ENCODE measurements at places on chromosomes 5 and 9.

GRCh38 chr9:87089929-87090328, 142.6 kb upstream of the GAS1 start:
- DNase-seq = no peak

DNA sequence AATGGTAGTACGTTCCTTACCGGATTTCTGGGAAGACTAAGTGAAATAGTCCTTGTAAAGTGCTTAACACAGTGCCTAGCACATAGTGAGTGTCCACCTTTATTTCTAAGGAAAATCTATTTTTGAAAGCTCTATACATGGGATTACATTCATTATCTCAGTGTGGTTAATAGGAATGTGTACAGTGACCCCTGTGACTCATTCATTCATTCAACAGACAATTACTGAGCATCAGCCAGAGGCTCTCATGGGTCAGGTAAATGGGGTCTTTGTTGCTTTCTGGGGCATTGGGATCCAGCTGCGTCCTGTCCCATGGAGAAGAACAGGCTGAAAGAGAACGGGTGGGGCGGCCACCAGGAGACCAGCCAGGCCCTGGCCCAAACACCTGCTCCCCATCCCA, 226.2 kb upstream of the TBC1D2 start:
- DNase-seq = no peak

GRCh38 chr5:130462516-130462915, 558.3 kb downstream of the CHSY3 start:
- DNase-seq = no peak

DNA sequence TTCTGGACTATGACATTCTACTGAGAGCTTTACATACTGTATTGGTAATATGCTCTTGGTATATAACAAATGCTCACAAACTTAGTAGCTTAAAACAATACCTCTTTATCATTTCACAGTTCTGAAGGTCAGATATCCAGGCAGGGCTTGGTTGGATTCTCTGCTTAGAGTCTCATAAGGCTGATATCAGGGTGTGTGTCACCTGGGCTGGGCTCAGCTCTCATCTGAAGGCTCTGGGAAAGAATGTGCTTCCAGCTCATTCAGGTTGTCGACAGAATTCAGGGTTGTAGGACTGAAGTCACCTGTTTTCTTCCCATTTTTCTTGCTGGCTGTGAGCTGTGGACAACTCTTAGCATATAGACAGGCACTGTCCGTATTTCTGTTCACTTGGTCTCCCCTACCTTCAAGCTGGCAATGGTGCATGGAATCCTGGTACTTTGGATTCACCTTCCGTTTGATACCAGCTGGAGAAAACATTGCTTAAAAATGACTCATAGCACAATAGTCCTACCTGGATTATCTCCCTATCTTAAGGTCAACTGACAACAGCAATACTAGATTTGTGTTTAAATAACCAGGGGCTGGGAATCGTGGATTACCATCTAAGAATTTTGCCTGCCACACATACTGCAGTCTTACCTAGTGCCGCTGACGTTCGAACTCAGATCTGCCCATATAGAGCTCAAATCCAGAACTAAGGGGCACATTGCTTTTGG, 69.2 kb downstream of the RCL1 start:
- no peak for DNase-seq

GRCh38 chr9:105928416-105928815, 234.1 kb downstream of the TMEM38B start:
- no peak for DNase-seq

All from GF-D8 (cell line).